ENCODE measurements at places on chromosomes 2 and 18.

DNA sequence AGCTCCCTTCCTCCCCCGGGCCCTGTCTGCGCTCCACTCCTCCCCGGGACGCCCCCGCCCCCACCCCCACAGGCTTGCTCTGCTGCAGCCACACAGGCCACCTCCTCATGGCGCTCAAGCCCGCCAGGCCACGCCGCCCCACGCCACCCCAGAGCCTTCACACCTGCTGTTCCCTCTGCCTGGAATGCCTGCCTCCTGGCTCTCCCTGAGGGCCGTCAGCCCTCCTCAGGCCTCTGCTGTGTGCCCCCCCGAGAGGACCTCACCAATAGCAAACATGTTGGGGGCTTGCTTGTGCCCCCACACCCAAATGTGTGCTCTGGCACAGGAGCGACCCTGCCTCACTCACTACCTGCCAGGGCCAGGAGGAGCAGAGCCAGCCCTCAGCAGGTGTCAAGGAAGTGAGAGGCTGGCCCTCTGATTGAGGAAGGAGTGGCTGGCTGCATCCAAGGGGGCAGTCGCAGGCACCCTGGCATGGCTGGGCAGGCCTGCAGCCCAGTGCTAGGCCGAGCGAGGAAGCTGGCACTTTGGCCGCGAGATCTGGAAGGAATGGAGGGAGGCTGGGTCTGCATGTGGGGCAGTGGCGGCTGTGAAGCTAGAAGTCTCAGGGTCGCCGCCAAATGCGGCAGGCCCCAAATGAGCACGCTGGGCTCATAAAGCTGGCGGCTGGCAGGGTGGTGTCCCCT is 86.5 kb downstream of the INHBB start:
- DNase-seq: no peak

GRCh38 chr18:35463050-35463449 is 34.7 kb downstream of the INO80C start:
- DNase-seq: no peak

DNA sequence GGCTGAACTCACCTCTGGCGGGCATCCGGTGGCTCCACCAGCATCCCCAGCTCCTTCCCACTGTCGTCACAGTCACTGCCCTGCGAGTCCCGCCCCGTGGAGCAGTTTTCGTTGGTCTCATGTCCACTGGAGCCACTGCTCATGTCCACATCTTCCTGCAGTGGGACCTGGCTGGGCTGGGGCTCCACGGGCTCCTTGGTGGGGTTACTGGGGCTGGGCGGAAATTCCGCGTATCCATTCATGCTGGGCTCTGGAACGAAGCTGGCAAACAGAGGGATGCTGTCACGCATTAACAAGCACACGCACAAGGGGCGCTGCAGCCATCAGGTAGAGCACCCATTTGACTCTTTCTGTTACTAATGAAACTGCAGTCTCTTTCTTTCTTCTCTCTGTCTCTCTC is 10.7 kb downstream of the PER2 start:
- no peak for DNase-seq

GRCh38 chr2:67108231-67108630 is 288.9 kb upstream of the ETAA1 start:
- no peak for DNase-seq

GRCh38 chr2:212360068-212360460 is 178.5 kb downstream of the ERBB4 start:
- DNase-seq: no peak

DNA sequence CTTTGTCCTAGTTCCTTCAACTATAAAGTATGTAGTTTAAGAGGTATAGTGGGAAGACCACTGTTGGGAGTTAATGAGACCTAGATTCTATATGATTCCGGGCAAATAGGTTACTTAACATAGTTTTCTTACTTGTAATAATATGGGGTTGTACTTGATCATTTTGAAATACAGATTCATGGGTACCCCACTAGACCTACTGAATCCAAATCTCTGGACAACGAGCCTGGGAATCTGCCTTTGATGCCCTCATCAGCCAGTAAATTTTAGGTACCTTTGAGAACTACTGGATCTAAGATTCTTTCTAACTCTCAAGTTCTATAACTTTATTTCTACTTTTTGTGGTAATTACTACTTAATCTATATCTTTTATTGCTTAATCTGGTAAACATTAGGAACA is 6.6 kb downstream of the BMPR2 start:
- DNase-seq: no peak

DNA sequence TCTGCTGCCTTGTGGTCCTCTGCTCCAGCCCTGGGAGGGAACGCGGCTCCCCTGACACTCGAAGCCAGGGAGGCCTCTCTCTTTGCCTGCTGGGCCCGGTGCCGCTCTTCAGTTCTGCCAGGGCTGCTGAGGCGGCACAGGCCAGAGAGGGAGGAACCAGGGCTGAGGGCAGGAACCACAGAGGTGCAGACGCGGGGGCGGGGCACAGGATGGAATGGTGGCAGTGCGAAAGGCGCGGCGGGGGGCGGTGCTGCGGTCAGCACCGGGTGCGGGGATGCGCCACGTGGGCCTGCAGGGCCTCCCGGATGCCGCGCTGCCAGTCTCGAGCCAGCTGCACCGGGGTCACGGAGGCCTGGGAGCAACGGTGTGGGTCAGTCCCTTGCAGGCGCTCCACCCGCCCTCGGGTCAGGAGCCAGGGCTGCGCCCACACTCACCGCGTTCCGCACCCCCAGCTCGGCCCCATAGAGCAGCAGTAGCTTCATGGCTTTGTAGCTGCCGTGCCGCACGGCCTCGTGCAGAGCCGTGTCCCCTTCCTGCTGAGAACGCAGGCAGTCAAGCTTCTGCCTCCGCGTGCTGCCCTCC is 4.4 kb downstream of the ANKRD23 start:
- DNase-seq: no peak

- no peak for DNase-seq
These were observed 251.5 kb downstream of the GPD2 start for GRCh38 chr2:156687715-156688114.

Data from HuH-7.5 (cell line).